Anterior cingulate cortex (tissue), 58 donors: ENCODE measurements at places on chromosomes 5 and 9.

GRCh38 chr9:114372921-114373448 lies 14.8 kb downstream of the AKNA start:
- DNase-seq = no peak

DNA sequence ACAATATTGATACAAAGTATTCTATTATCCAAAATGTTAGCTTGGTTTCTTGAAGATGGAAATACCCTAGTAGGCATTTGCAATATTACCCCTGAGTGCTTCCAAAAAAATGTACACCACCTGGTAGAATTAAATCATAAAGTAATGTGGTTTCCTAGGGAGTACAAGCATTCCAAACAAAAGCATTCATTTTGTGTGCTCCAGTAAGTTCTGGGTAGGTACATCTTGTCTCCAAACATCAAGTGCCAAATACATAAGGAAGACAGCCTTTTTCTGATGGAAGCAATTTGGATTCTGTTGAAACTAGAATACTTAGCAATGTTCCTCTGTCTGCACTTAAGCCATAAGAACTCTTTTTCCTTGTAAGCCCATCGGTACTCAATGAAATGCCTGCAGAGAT lies 73.1 kb upstream of the IL7R start:
- no peak for DNase-seq

DNA sequence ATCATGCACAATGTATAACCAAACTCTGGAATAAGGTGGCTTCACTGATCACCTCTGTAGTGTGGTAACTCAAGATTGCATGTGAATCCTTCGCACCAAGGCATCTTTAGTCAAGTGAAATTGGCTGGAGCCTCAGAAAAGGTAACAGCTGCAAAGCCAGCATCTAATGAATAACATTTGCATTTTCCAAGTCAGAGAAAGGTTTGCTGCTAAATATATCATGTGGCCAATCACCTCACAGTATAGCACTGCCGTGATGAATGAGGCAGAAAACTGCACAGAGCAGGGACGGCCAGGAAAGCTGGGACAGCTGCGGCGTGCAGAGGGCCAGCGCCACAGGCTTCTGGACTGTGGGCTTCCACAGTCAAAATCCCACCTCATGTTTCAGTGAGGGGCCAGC lies 18.5 kb downstream of the MRPS27 start:
- DNase-seq = peak; percentile 7

- DNase-seq = no peak
These were observed 46.4 kb downstream of the ANXA2R start for GRCh38 chr5:42993516-42994245.

GRCh38 chr5:134511796-134512660 lies 13.4 kb upstream of the JADE2 start:
- no peak for DNase-seq

- no peak for DNase-seq
These were observed 15.8 kb downstream of the ADAMTS13 start for GRCh38 chr9:133437753-133438531.

DNA sequence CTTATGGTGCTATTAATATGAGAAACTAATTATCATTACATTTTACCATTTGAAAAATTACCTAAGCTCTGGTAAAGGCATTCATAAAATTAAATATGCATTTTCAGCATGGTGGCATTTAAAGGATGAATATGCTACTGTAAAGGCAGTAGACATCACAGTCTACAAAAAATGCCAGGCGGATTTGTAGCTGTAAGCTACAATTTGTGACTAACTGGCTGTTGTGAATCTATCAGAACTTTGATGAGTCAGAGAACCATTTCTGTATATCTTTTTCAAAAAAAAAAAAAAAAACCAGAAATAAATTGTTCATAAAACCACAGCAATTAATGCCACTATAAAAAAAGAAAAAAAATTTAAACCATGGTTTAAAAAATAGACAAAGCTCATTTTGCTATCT lies 186.3 kb downstream of the NFIB start:
- DNase-seq = no peak

- DNase-seq = no peak
These were observed 123.0 kb upstream of the HAND1 start for GRCh38 chr5:154601014-154601413.

GRCh38 chr9:80707120-80707519 lies 982.2 kb downstream of the TLE1 start:
- DNase-seq = no peak

DNA sequence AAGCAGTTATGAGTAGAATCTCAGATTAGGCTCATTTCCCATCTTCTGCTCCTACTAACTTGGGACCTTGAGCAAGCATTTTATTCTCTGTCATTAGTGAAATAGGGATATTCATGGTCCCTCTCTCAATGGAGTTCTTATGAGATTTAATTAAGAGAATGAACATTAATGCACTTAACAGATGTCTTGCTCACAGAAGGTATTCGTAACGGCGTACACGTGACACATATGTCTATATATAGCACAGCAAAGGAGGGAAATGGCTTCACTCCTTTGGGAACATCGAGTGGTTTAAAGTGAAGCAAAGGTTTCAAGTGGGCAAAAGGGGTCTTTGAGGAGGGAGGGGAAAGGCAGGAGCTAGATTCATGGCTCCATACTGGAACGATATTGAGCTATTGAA lies 24.6 kb downstream of the KDM4C start:
- DNase-seq = no peak

GRCh38 chr9:105151686-105151995 lies 92.8 kb upstream of the SLC44A1 start:
- DNase-seq = no peak

DNA sequence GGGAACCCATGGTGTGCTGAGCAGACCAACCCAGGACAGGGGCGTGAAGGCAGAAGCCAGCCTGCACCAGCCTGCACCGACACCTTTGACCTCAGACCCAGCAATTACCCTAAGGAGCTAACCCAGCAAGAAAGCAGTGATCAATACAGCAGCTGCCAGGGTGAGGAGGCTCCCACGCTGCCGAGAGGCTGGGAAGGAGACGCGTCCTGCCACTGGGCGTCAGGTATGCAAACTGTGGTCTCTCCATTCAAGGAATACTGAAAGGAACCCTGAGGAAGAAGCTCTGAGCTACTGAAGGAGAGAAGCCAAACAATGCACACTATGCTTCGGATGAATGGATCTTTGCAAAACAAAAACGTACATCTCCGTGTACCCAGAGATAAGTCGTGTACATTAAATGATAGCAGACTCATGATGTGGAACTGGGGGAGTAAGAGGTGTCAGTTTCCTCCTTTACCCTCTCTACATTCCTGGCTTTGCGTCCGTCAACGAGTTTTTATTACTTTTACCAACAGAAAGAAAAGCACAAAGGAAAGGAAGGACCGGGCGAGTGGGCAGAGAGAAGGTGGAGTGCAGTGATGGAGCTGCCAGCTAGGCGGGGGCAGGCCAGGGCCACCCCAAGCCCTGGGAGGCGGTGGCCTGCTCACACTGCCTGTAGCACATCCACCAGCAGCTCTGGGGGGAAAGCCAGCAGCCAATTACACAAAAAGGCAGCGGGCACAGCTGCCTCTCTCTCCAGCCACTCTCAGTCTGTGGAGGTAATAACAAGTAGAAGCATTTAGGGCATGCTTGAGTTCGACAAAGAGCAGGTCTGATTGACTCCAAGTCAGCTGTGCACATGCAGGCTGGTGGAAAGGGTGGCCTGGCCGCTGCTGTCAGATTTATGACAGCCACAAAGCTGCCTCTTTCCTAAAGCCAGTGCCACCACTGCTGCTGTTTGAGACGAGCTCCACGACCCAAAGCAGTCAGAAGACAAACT lies 29.3 kb downstream of the RASGEF1C start:
- DNase-seq = no peak

GRCh38 chr9:114100536-114100935 lies 1.4 kb upstream of the KIF12 start:
- DNase-seq = no peak

DNA sequence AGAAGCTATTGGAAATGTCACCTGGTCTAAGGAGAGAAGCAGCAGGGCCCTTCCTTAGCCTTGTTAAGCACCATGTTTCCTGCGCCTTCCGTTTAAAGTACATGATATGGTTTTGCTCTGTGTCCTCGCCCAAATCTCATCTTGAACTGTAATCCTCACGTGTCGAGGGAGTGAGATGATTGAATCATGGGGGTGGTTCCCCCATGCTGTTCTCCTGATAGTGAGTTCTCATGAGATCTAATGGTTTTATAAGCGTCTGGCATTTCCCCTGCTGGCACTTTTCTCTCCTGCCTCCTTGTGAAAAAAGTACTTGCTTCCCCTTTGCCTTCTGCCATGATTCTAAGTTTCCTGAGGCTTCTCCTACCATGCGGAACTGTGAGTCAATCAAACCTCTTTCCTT lies 49.7 kb downstream of the PRDM6 start:
- no peak for DNase-seq

- DNase-seq = no peak
These were observed 68.5 kb upstream of the FBXW11 start for GRCh38 chr5:172074896-172075295.

GRCh38 chr5:145984072-145984471 lies 47.7 kb downstream of the SH3RF2 start:
- DNase-seq = no peak

DNA sequence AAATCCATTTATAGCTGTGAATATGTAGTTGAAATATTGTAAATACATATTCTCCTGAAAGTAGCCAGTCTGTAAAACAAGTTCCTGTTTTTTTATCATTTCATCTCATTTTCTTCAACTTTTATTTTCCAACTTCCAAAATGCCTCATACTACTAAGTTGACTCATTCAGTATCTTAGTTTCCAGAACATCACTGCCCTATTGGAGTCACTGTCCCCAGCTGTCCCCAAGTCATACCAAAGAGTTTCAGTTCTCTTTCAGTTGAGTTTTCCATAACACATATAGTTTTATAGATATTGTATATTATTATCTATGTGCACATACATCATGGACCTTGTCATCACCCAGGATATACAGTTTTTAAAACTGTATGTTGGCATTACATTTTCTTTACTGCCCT lies 261.7 kb downstream of the CDH12 start:
- DNase-seq = no peak

- no peak for DNase-seq
These were observed 76.6 kb upstream of the NTRK2 start for GRCh38 chr9:84592918-84593317.

GRCh38 chr5:111016801-111017200 lies 54.7 kb upstream of the TSLP start:
- no peak for DNase-seq

DNA sequence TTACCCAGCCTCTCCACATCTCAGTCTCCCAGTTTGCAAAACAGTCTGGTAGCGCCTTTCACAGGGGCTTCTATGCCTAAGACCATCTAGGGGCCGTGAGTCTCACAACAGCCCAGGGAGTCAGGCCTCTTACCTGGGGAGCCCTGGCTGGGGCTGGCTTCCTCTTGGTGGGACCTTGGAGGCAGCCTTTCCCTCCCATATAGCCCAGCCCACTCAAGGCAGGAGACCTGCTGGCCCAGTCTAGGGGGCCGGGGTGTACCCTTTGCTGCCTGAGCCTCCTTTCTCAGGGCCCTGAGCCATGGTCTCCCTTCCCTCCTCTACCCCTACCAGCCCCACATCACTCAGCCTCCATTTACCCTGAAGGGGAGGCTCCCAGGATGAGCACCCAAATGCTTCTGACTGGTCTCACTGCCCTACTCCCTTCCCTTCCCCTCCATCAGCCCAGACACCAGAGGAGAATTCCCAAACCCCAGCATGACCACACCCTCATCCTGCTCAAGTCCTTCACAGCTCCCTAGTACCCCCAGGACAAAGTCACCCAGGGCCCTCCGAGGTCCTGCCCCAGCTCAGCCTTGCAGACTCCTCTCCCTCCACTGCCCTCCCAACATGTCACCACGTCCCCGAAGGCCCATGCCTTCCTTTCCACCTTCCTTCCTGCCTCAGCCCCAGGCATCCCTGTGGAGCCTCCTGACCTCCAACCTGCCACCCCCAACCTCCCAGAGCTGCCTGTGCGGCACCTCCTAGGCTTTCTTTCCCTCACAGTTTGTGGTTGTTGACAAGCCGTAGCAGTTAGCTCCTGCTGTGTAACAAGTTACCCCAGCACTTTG lies 55.3 kb downstream of the BARX1 start:
- DNase-seq = no peak

DNA sequence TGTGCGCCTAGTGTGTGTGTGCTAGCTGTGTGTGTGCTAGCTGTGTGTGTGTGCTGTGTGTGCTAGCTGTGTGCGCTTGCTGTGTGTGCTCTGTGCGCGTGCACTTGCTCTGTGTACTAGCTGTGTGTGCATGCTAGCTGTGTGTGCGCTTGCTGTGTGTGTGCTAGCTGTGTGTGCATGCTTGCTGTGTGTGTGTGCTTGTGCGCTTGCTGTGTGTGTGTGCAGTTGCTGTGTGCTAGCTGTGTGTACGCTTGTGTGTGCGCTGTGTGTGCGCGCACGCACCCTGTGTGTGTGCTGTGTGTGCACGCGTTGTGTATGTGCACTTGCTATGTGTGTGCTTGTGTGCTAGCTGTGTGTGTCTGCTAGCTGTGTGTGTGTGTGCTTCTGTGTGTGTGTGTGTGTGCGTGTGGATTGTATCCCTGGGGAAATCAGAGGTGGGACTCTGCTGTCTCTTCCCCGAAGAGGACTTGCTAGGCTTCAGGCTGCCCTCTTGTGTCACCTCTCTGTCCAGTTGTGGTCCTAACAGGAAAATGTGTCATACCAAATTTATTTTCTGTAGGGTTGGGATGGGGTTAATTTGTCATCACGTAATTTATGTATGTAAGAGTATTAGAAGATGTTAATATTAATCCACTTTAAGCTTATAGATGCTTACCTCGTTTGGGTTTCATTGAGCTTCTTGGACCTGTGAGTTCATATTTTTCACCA lies 38.9 kb downstream of the TPPP start:
- no peak for DNase-seq

DNA sequence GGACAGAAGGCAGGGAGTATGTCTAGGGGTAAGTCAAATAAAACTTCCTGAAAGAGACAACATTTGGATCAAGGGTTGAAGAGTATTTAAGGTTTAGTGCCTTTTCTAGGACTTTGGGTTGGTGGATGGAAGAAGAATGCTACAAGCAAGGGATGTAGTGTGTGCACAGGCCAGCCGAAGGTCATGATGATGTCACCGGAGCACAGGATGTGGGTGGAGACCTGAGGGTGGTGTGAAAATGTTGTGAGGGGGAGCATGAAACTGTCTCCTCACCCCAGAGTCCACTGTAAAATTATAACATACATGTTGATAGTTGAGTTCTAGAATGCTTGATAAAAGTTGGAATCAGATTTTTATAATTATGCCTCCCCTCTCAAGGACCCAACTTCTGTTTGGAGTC lies 553.3 kb upstream of the SGCD start:
- DNase-seq = no peak

- DNase-seq = no peak
These were observed 115.3 kb downstream of the MACIR start for GRCh38 chr5:103373597-103374472.

DNA sequence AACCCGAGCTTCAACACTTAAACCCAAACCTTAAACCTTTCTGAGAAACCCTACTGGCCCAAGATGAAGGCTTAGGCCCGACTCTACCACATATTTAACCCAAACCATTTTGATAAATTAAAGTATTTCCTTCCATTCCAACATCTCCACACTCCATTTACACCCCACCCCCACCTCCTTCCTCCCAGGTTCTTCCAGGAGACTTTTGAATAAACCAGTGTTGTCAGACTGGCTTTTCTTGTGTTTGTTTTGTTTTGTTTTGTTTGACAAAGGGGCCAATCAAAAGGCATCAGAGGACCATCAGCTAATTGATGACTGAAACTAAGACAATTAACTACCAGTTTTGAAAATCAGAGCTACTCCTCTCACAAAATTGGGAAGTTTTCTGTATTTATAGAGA lies 4.6 kb upstream of the ZNF608 start:
- DNase-seq = no peak
